COLO829 (cell line): ENCODE measurements at places on chromosomes 1 and 21.
A peak's percentile ranks its signal among the peaks of the same experiment; 100 is the strongest.

DNA sequence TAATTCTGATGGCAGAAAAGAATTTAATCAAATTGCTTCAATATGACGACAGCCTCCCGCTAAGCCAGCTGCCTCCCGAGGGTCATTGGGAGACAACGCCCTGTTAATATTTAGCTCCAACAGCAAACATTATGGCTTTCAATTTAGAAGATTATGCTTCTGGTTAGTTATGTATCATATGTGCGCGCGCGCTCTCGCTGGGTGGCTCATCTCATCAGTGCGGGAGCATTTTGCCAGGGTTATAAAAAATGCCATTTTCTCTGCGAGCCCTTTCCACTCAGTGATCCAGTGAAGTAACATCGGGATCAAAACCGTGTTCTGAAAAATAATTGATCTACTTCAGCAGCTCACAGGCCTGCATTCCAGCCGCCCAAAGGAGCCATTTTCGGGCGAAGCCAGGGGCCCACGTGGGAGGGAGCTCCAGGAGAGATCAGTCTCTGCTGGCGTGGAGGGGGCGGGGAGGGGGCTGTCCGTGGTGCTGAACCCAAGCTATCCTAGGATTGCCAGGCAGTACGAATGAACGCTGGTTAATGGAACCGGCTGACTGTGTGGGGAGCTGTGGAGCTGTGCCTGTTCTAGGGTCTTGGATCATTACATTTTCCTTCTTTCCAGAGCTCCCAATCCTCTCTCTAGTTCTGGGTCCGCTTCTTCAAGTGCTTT, 219.1 kb upstream of the ZC3H12A start:
- DNase-seq: peak; percentile 34

DNA sequence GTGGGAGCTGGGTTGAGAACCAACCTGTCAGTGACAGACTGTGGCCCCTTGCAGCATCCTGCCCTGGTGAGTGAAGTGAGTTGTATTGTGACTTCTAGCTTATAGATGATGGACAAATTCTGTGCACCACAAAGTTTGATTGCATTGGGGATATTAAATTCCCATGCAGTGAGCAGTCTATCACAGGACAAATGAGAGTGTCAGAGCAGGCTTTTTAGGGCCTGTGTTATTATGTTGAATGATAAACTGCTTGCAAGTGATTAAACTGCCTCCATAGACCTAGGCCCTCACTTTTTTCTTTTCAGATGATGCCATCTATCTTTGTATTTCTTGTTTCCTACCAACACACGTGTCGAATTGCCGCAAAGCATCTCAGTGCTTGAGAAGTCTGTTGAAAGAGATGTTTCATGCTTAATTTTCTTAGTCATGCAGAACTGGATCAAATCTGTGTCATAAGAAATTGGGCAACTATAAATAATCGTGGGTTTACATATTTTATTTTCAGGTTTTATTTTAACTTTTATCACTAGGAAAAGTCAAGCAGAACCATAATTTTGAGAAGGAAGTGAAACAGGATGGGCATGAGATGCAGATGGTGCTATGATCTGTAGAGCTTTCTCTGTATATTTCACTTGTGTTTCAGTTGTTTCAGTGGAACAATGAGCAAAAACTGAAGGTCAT, 199.2 kb downstream of the S1PR1 start:
- no peak for DNase-seq

- DNase-seq: no peak
Measured at GRCh38 chr21:39537571-39537970, 75.2 kb upstream of the B3GALT5 start.

DNA sequence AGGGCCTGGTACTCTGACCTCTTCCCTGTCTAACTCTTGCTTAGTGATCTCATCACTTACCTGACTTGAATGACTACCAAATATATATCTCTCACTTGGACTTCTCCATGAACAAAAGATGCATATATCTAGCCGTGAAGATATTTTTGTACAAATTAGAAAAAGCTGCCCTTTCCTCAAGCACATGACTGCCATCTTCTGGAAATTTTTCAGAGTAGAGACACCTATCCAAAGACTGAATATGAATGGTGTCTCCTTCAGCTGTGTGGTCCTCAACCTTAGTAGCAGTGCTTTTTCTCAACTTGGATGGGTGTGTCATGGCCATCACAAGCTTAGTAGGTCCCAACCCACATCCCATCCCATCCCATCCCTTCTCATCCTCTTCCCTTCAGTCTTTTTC, 142.3 kb downstream of the DNM3 start:
- peak; percentile 42 for DNase-seq

DNA sequence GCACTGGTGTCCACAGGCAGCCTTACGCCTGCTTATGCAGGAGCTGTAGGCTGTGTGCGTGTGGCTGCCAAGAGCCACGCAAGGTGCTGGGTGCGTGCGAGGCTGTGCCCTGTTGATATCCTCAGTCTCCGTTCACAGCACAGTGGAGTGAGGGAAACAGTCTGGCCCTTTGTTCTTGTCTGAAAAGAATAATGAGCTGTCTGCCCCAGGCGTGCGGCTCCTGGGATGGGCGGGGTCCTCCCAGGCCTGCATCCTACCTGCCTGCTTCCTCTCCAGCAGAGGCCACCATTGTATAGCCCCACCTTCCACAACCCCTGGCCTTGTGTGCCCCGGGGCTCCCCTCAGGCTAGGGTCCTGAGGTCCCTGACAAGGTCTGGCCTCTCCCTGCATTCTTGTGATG, 47.0 kb upstream of the KDM4A start:
- DNase-seq: peak; percentile 9

DNA sequence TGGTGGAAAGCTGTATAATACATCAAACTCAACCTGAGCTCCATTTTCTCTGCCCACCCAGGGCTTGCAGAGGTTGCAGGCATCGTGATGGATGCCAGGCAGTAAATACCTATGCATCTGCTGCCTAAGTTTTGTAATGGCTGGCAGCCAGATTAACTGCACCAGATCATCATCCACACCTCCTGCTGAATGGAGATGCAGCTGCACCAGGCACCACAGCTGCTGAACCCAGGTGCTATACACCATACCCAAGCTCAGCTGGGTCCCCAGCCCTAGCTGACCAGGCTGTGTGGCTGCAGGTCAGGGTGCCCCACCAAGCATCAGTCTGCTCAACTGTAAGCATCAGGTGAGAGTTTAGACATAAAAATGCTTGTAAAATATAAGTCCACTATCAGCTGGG, 6.7 kb upstream of the SNAPIN start:
- DNase-seq: no peak

DNA sequence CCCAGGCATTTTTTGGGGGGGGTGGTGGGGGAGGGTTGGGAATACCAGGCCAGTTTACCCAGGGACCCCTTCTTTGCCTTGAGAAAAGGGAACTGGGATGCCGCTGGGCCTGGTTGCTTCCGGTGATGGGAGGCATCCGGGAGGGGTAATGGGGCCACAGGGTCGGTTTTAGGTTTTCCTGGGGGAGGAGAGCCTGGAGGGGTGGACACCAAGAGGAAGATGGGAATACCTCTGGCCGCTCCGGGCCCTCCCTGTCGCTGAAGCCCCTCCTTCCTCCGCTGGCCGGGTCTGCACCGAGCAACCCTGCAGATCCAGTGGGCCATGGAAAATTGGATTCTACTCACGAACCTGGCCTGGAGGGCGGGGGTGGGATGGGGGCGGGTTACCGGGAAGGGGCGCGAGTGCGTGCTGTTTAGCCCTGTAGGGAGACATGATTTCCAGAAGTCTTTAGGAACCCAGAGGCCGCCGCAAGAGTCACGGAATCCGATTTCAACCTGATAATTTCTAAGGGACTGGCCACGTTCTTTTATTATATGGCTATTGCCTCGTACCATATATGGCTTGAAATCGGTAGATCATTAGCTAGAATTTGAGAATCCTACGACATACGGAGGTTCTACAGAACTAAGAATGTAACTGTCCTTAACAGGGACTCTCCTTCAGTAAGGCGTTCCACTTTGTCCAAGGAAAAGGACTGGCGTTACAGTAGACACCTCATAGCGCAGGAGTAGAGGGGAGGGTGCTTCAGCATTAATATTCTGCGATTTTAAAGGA, 749 bp downstream of the AKIRIN1 start:
- no peak for DNase-seq
